K562 (cell line): ENCODE measurements at places on chromosomes 16 and 17. TPM values are rescaled to one million over a fixed set of nuclear protein-coding genes. Genes with fewer than 3 reads are reported as not detected.
A peak's percentile ranks its signal among the peaks of the same experiment; 100 is the strongest.

GRCh38 chr17:6547336-6547735 is 9.0 kb downstream of the PITPNM3 start:
- no peak overlapping the region for H3K27ac ChIP-seq
- H3K4me3 ChIP-seq, result no peak overlapping the region
- no peaks in the 10 kb centered on the region for H3K4me1 ChIP-seq
- H3K27me3 ChIP-seq, result peaks cover 33% of the 10 kb centered on the region; the same call in 1 of the 2 replicates
- no peak for DNase-seq

The SOCS3 gene
- 30.7 and 36.8 TPM in 2 replicates for total RNA-seq

GRCh38 chr16:69937465-69937951 is 13.6 kb upstream of the CLEC18A start:
- no peaks in the 10 kb centered on the region for H3K27me3 ChIP-seq
- no peak overlapping the region for H3K27ac ChIP-seq
- no peaks in the 10 kb centered on the region for H3K4me1 ChIP-seq
- peak; percentile 40 for DNase-seq

The OR4D1 gene
- not detected in 2 replicates for total RNA-seq

- peak overlapping the region; percentile 75 for H3K27ac ChIP-seq
- DNase-seq, result peak; percentile 43
- peaks cover 44% of the 10 kb centered on the region; the same call in 2 of the 3 replicates for H3K36me3 ChIP-seq
- no peaks in the 10 kb centered on the region for H3K27me3 ChIP-seq
- no peak overlapping the region for H3K4me3 ChIP-seq
Observed at GRCh38 chr17:4007346-4008081, 43.3 kb upstream of the ATP2A3 start.

DNA sequence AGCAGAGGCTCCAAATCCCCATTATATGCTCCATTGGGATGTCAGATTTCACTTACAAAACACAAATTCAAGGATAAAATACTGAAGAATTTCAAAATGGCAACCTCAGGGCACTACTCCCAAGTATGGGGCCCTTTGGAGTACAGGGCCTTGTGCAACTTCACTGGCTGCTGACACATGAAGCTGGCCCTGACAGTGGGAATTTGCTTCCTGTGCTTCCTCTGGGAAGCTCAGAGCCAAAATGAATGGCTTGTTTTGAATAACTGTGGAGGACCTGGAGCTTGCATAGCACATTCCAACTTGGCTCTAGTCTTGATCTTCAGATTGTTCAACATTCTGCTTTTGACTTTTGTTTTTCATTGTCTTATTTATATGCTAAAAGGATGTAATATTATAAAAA is 52.3 kb upstream of the HNF1B start:
- no peaks in the 10 kb centered on the region for H3K4me1 ChIP-seq
- no peak overlapping the region for H3K27ac ChIP-seq
- H3K27me3 ChIP-seq, result peaks cover 42% of the 10 kb centered on the region

The NR1D1 gene
- total RNA-seq, result 6.6 and 7.7 TPM in 2 replicates

The SRCIN1 gene
- total RNA-seq, result 0.33 and 0.40 TPM in 2 replicates
